NCI-H774 (cell line): ENCODE measurements at places on chromosomes 7 and 10.

DNA sequence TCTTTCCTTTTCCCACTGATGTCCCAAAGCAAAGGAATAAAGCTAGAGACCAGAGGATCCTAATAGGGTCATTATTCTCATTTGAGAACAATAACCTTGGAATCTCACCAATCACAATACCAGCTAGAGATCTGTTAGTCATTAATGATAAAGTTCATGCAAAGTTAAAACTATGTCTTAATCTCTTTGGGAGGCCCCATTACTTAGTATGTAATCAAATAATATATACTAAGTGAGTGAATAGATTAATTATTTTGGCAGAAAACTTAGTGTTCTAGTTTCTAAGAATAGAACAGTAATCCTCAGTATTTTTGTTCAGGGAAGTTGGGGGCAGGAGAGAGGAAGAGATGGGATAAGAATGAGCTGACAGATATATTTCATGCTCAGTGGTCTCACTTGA lies 227.2 kb downstream of the MTERF1 start:
- no peak for DNase-seq

DNA sequence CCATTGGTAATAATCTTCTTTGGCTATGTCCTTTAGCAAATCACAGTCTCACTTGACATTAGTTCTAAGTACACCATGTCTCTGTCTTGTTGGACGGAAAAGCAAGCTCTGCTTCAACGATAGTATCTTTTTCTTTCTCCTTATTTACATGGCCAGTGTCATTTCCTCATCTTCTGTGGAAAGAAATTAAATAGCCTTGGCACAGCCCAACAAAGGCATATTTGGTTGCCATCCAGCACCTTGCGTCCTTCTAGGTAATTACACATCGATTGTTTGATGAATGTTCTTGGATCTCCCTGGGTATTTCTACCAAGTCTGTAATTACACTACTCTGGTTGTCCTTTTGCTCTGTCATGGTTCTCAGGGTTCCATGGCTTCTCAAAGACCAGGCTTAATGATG lies 183.1 kb downstream of the CHN2 start:
- DNase-seq: no peak

DNA sequence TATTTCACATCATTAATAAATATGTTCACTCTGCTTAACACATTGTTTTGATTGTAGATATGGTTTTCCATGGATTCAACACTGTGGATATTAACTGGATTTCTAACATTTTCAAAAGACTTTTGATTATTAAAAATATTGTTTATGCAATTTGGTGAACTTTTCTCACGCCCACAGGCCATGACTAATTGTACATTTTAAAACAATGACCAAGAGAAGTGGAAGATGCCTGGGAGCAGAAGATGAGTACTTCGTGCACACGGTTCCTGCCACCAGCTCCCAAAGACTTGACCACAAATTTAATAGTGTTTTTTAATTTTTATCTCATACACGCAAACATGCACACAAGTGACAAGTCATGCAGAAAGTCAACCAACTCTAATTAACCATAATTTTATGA lies 451.0 kb upstream of the ADARB2 start:
- no peak for DNase-seq

GRCh38 chr10:70965566-70965965 lies 77.2 kb upstream of the PCBD1 start:
- DNase-seq: no peak

GRCh38 chr10:104119996-104120395 lies 2.0 kb upstream of the SFR1 start:
- no peak for DNase-seq

DNA sequence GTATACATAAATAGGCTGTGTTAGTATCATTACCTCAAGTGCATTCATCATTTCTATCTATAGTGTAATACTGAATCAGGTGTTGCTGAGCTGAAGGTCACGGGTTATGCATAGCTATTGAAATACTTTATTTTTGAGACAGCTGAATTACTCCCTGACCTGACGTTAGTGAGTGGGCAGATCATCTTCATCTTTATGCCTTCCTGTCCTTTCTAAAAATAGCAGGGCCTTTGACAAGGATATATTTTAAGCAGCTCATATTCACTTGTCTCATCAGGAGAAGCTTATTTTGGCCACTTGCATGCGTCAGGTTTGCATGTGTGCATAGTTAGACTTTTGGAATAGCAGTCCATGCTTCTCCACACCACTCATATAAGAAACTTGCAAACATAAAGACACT lies 63.6 kb upstream of the DKK1 start:
- DNase-seq: no peak

DNA sequence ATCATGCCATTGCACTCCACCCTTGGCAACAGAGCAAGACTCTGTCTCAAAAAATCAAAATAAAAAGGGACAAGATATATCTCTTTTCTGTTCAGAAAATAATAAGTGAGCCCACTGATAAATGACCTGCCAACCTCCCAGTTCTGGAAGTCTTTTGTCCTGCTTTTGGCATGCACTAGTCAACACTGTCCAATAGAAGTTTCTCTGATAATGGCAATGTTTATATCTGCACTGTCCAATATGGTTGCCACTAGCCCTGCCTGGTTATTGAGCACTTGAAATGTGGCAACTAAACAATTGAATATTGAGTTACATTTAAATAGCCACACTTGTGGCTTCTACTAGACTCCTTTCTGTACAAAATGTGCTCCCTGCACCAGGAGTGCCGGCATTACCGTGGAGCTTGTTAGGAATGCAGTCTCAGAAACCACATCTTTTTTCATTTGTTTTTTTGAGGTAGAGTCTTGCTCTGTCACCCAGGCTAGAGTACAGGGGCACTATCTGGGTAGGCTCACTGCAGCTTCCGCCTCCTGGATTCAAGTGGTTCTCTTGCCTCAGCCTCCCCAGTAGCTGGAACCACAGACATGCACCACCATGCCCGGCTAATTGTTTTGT lies 229.7 kb downstream of the CACNB2 start:
- DNase-seq: no peak
